Karpas-422 (cell line): ENCODE measurements at places on chromosomes 5 and 9. TPM values are rescaled to one million over a fixed set of nuclear protein-coding genes. Genes with fewer than 3 reads are reported as not detected.

SPACA9 gene
- total RNA-seq = 4.9 and 13.5 TPM in 2 replicates

- DNase-seq = no peak
These were observed 116.7 kb downstream of the GNA14 start for GRCh38 chr9:77531400-77531799.

IL9 gene
- total RNA-seq = not detected in 2 replicates

PCDHB5 gene
- not detected in 2 replicates for total RNA-seq

GLDC gene
- not detected in 2 replicates for total RNA-seq

- no peak for DNase-seq
These were observed 14.3 kb upstream of the FREM1 start for GRCh38 chr9:14924230-14925219.

RNF183 gene
- total RNA-seq = not detected in 2 replicates

ENTPD8 gene
- not detected in 2 replicates for total RNA-seq

DNA sequence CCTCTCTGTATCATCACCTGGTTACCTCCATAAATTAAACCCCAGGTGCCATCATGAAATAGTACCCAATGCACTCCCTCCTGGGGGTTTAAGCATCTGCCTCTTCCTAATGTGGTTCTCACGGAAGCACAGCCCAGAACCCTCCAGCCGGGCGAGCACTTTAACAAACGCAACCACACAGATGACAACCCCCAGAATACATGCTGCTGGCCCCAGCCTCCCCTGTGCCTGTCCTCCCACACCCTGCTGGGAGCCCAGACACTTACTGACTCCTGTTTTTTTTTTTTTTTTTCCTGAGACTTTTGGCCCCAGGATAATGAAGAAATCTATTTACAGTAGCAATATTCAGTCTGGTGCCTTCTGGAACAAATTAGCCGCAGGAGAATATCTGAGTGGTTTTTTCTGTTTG lies 50.0 kb upstream of the COL5A1 start:
- DNase-seq = no peak

DNA sequence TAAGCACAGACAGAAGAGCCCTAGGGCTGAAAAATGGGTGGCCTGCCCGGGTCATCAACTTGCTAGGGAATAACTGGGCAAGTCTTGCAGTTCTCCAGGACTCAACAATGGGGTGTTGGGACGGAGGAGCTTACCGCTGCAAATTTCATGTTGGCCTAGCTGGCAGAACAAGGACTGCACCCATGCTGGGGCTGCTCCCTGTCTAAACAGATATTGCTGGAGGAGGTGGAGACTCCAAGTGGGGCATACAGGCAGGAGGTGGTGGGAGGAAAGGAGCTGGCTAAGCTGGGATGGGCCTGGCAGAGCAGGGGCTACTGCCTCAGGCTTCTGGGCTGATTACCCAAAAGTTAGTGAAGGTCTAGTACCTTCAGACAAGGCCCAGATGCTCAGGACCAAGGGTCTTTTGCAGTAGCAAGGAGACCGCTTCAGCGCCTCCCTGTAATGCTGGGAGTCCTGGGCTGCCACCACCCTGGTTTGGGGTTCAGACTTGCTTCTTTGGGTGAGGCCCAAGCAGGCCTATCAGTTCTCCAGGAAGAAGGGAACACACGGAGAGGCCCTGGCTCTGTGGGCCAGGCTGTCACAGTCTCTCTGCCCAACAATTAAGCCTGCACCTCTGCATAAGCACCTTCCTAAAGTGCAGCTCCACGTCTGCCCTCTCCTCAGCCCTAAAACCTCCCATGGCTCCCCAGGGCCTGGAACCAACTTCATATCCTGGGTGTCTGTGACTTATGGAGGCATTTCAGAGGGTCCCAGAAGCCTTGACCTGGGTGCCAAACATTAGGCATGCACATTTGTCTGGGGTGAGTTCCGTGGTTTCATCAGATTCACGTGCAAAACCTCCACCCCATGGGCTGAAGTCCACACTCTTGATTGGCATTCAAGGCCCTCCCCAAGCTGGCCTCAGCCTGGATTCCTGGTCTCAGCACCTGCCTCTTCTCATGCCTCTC lies 24.2 kb upstream of the KIF12 start:
- no peak for DNase-seq

ESM1 gene
- total RNA-seq = not detected in 2 replicates

DNA sequence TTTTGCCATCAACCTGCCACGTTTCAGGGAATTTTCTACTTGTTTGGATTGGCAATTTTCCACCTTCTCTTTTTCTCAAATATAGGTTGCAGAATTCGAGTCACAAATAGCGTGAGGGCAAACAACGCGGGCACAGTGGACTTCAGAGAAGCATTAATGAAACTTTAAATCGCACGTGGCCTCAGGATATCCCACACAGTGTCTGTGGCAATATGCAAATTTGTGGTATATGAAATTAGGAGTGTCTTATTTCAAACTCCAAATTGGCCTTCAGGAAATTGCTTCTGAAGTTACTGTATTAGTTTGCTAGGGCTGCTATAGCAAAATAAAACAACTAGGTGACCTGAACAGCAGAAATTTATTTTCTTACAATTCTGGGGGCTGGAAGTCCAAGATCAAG lies 91.2 kb downstream of the MTRR start:
- DNase-seq = no peak

DNA sequence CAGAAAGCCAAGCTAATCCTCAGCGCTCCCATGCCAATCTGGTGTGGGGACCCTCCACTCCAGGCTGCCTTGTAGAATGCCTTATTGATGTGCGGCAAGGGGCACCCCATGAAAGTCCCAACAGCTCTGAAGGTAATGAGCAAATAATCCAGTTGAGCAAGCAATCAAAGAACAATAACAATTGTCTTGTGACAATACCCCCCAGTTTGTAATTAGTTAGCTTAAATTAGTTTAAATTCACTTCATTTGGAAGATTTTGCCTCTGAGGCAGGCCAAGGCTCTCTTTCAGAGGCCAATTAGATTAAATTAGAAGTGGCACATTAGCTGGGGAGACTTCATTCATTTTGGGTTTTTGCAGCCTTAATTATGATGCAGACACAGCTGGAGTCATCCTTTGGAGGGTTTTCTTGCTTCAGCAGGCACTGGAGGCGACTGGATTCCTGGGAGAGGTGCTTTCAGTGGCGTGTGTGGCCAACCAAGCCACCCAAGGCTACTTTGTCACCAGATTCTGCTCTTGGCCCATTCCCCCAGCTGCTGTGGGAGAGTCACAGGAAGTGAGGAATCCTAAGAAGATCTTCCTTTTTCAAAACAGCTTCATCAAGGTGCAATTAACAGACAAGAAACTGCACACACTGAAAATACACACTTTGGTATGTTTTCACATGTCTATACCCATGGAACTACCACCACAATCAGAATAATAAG lies 17.9 kb upstream of the FBP1 start:
- no peak for DNase-seq

CDC20B gene
- total RNA-seq = not detected in 2 replicates

DNA sequence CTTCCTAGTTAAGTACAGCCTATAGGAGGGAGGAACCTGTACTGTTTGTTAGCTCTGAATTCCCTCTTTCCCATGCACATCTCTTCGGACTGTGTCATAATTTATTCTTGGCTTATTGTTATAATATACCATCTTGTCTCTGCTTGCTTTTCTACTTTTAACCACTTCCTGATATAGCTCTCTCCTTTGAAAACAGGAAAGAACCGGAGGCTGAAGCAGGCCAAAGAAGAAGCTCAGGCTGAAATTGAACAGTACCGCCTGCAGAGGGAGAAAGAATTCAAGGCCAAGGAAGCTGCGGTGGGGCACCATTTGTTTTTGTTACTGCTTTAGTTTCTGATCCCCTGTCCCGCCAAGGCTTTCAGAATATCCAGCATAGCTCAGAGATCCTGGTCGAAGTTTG lies 4.8 kb downstream of the ATP6V1G1 start:
- DNase-seq = no peak

- DNase-seq = no peak
These were observed 287.8 kb downstream of the GAS1 start for GRCh38 chr9:86659413-86660046.

OSMR gene
- 0.52 TPM in 1 of 2 replicates, not detected in the other for total RNA-seq

GRCh38 chr5:111427762-111428161 lies 84.6 kb downstream of the STARD4 start:
- no peak for DNase-seq

DNA sequence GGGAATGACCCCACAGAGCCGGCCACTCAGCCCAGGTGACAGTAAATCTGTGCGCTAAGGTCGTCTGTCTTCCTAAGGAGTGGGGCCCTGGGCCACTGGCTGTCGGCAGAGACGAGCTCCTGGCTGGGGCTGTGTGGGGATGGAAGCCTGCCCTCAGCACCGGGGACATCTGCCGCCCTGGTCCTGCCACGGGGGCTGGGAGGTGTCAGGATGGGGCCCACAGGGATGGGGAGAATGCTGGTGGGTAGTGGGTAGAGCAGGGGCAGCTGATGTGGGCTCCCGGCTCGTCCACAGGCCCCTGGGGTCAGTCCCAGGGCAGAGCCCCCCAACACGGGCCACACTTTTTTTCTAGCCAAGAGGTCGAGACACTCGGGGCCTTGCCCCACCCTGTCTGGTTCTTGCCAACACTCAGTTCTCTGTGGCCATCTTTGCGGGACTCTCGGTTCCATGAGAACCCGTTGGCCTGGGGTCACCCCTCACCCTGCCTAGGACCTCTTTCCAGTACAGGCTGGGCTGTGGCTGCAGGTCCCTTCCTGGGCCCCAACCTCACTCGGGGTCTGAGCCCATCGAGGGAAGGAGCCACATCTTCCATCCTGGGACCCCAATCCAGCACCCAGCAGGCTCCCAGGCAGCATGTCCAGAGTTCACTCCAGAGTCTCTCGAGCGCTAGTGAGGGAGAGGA lies 45.0 kb downstream of the DBH start:
- DNase-seq = no peak

DNA sequence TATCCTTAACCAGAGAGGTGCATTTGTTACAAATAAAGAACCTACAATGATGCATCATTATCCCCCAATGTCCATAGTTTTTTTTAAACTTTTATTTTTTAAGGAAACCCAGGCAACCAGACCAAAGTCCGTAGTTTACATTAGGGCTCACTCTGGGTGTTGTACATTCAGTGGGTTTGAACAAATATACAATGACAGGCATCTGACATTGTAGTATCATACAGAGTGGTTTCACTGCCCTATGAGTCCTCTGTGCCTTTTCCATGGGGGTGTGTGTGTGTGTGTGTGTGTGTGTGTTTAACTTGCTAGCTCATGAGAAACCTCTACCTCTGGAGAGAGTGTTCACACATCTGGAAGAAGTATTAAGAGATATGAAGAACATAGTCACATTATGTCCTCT lies 141.5 kb downstream of the KDM4C start:
- DNase-seq = no peak

LECT2 gene
- not detected in 2 replicates for total RNA-seq

DNA sequence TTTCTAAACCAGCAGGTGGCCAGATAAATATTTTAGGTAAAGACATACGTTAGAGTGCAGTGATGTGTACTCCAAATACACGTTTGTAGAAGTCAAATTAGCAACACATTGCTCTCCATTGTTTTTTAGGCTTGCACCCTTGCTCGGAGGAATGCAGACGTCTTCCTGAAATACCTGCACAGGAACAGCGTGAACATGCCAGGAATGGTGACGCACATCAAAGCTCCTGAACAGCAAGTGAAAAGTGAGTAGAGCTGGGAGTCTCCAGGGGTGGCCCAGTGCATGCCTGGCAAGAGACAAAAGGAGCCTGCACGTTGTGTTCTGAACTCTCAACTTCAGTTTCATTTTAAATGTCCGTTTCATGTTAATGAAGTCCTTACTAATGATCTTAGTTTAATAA lies 207.5 kb upstream of the OTULINL start:
- no peak for DNase-seq

DNA sequence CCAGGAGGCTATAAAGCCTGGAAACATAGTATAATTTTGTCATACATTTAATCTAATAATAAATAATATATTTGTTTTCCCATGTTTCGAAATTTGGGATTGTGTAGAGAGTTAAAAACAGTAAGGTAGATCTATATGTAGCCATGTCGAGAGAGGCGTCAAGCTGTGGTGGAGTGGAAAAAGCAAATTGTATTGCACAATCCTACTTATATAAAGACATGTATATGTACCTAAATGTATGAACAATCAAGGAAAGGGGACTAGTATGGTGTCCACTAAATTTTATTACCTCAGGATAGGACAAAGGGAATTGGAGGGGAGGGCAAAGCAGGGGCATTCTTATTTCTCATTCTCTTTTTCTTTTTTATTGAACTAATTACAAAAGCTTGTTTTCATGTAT lies 52.0 kb downstream of the GLRA1 start:
- DNase-seq = no peak

- DNase-seq = peak; percentile 58
These were observed 597 bp upstream of the TMEM250 start for GRCh38 chr9:136119061-136119882.

STC2 gene
- not detected in 2 replicates for total RNA-seq

HAPLN1 gene
- not detected in 2 replicates for total RNA-seq

DBH gene
- total RNA-seq = not detected in 2 replicates

DNA sequence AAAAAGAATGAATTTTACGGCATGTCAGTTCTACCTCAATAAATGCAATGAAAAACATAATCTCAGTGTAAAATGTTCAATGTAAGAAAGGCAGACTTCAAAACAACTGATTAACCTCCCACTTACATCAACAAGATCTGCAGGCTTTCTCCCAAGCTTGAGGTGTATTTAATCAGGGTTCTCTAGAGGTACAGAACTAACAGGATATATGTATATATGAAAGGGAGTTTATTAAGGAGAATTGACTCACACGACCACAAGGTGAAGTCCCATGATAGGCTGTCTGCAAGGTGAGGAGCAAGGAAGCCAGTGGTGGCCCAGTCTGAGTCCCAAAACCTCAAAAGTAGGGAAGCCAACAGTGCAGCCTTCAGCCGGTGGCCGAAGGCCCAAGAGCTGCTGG lies 35.9 kb downstream of the MARCHF3 start:
- no peak for DNase-seq

DNA sequence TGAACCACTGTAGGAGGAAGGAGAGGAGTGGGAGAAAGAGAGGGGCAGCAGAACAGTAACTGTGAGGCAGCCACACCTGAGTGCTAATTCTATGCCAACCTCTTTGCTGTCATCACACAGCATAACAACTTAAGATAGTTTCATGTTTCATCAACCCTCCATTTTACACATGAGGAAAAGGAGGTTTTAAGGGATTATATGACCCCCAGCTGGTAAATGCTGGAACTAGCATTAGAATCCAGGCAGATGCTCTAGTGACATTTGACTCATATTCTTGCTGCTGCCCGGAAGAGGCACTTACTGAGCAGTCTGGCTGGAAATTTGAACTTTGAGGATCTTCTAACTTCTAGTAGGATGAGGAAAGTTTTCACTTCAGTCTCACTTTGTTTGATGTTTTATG lies 24.1 kb upstream of the VLDLR start:
- no peak for DNase-seq

COL23A1 gene
- 5.7 and 7.6 TPM in 2 replicates for total RNA-seq

GRCh38 chr9:130820135-130820738 lies 14.8 kb upstream of the ABL1 start:
- no peak for DNase-seq
